ENCODE measurements at places on chromosomes 5 and 9.

GRCh38 chr5:139341187-139341688, 416 bp upstream of the PAIP2 start:
- no peak for DNase-seq

- no peak for DNase-seq
Observed at GRCh38 chr5:174832811-174833210, 108.4 kb downstream of the MSX2 start.

- no peak for DNase-seq
Observed at GRCh38 chr9:95753762-95754465, 121.6 kb upstream of the ERCC6L2 start.

- no peak for DNase-seq
Observed at GRCh38 chr5:77635067-77635916, 3.2 kb downstream of the OTP start.

- DNase-seq, result no peak
Observed at GRCh38 chr5:54463713-54464112, 8.2 kb downstream of the HSPB3 start.

DNA sequence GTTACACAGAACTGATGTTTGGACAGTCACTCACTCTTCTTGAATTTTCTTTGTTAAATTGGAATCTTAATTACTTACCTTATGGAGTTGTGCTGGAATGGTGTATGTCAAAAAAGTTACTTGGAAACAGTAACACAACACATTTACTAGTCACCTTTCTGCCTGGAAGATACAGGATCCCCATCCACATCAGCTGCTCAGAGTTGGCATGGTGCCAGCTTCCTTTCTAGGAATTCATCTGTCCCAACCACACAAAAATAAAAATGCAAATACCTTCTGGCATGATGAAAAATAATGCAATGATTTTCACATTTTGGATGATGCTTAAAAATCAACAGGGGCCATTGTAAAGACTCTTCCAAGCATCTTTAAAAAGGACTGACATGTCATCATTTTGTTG, 341.5 kb downstream of the TMEM38B start:
- DNase-seq, result no peak

GRCh38 chr5:101431201-101431600, 528.1 kb upstream of the ST8SIA4 start:
- no peak for DNase-seq

All from GM04503 (cell line).